ENCODE measurements at places on chromosomes 7 and 10.

GRCh38 chr10:96921655-96922054, 89.6 kb downstream of the LCOR start:
- no peak for DNase-seq

DNA sequence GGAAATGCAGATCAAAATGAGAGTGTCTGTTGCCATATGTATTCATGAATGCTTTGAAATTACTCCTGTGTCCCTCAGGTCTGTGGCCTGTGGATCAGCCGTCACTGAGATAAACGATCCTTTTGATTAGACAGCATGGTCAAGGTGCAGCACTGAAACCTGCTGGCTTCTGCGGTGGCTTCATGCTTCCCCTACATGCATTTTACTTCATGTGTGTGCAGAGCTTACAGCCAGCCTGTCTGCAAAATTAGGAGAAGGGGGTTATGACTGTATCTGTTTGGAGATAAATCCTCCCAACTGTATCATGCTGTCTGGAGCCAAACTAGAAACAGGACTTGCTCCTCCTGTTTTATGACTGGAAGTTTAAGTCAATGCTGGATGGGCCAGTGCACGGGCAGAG, 71.0 kb upstream of the PLPP4 start:
- DNase-seq = no peak

- no peak for DNase-seq
Measured at GRCh38 chr7:22784346-22784745, 38.3 kb downstream of the TOMM7 start.

DNA sequence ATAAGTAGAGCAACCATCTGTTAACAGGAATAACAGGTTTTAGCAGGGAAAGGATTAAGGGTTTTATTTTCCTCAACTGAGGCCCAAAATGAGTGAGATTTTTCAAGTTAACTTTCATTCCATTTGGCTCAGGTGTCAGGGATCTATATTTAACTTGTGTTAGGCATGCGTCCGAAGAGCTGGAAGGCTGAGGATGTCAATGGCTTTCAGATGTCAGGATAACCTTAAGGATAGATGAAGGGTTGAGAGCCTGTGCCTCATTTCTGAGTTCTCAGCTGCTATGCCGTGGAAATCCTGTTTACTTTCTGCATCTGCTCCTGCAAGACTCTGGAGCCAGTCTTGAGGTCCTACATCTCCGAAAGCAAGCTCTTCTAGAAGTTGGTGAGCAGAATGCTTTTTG, 36.4 kb upstream of the CD36 start:
- DNase-seq = no peak

DNA sequence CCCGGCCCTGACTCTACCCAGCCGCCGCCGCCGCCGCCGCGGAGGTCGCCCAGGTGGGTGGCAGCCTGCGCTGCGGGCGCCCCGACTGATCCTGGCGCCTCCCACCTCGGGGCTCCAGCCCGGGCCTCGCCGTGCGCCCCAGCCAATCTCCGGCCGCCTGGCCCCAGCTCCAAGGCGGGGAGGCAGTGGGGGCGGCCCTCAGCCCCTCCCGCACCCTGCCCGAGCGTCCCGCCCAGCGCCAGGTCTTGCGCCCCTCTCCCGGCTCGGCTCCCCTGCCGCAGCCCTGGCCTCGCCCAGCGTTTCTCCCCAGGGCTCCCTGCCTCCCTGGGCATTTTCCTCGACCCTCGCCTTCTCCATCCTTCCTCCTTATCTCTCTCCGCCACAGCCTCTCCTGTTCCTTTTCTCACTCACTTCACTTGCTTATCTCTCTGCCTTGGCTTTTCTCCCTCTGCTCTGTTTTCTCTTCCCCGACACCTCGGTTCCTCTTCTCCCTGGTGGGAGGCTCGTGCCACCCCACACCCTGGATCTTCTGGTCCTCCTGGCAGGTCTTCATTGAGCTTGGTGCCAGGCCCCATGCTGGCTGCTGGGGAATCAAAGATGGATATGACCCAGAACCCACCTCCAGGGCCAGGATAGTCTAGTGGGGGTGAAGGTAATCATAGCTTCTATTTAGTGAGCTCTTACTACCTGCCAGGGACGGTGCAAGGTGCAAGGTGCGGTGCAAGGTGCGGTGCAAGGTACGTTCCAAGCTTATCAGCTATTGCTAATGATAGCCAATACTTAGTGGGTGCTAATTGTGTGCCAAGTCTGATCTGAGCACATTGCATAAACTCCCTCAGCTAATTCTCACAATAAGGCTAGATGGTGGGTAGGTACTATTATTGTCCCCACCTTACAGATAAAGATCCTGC, at the start of gene SFRP5:
TSS of gene SFRP5 (minus strand) at position 87 of the 911 bp plus-strand sequence. CDS start 166 bp downstream, outside the sequence.
- no peak for DNase-seq

DNA sequence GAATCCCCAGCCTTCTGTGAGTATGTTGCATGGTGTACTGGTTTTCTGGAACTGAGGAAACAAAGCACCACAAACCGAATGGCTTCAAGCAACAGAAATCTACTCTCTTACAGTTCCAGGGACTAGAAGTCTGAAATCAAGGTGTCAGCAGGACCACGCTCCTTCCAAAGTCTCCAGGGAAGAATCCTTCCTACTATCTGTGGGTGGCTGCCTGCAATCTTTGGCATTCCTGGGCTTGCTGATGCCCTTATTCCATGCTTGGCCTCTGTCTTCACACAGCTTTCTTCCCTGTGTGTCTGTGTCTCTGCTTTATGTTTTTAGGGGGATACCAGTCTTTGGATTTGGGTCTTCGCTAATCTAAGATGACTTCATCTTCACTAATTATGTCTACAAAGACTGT, 81.3 kb downstream of the LMBR1 start:
- no peak for DNase-seq

DNA sequence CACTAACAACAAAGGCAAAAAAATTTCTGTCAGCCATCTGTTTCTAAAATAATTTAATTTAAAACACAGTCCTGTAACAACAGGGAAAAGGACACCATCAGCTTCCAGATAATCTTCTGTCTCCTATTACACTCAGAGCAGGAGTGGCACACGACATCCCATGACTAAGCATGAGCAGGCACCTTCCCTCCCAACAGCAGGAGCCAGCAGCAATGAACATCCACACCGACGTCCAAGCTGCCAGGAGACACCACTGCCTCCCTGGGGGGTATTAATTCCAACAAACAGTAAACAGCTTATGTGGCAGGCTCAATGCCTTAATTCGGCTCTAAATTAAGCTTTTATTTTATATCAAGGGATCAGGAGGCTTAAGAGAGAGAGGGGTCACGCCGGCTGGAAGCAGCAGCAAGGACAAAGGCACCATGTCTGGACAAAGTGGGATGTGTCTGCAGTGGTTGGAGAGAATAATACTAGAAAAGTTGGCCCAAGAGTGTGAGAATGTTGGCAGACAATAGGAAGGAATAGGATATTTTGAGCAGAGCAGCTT, 45.7 kb downstream of the KIAA1549 start:
- no peak for DNase-seq

DNA sequence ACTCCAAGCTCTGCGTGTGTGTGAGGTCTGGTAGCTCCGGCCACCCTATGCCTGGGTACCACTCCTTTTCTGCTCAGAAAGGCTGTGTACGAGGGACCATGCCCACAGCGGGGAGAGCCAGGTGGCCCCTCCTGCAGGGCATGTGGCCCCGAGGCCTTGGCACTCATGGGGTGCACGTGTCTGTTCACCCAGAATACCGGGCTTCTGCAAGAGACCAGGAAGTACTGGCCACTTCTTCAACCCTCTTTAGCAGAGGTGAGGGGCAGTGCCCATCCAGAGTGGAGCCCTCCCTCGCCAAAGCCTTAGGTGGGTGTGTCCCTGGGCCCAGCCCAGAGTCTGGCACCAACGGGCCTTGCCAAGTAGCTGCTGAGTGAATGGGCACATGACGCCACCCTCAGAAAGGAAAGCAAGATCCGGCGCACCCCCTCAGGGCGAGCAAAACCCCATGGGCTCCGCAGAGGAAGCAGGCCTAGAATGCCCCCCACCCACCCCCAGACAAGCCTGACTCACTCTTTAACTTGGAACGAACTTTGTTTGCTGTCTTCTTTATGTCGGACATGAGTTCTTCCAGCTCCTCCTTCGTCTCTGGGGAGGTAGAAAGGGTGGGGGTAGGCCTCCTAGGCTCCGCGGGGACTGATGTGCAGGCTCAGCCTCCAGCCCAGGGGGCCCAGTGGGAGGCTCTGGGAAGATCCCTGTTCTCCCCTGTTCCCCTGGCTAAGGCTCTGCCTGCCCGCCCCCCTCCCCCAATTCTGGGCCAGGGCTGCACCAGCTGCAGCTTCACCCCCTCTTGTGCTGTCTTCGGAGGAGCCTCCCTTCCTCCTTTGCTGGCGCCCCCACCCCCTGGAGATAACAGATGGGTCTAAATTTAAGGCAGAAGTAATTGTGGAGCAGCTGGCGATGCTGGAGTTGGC, 14.6 kb downstream of the STX1A start:
- no peak for DNase-seq

DNA sequence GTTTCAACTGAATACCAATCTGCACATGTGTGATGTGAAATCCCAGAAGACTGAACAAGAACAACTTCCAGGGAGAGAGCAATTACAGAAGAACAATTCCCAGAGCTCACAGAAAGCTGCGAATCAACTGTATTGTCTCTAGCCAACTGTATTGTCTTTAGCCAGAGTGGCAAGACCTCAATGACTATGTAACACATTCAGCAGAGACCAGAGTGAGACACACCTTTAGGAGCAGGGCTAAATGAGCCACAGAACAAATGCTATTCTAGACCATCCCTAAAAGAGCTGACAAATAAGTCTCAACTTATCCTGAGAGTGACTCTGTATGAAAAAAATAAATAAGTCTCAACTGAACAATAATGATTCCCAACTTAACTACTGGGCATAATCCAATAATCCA, 72.0 kb downstream of the KMT2C start:
- no peak for DNase-seq

DNA sequence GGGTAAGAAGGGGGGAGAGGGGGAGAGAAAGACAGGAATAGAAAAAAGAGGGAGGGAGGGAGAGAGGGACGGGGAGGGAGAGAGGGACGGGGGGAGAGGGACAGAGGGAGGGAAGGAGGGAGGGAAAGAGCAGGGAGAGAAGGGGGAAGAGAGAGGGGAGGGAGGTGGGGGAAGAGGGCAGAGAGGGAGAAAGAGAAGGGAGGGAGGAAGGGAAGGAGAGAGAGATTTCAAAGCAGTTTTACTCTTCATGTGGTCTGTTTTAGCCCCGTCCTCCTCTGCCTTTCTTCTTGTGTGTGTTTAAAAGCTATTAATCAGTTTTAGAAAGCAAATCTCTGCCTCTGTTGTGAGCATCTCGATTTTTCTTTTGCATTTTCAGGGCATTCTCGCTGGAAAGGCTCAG, 237.0 kb downstream of the WDR37 start:
- DNase-seq = no peak

DNA sequence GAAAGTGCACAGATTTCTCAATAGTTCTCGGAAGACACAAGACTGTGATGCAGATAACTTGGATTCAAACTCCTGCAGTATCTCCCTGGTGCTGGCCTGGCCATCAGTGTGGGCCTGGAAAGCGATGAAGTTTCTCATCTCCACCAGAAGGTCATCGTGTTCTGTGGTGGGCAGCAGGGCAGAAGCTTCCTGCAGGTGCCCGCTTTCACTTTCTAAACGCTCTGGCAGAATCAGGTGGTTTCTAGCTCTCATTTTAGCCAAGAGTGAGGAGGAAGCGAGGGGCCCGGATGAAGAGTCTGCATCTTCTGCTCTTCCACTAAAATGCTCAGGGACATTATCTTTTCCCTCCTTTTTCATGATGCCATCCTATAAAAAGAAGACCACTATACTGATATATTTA, 63.0 kb upstream of the DRGX start:
- no peak for DNase-seq

GRCh38 chr7:123744416-123744815, 4.4 kb downstream of the WASL start:
- no peak for DNase-seq

DNA sequence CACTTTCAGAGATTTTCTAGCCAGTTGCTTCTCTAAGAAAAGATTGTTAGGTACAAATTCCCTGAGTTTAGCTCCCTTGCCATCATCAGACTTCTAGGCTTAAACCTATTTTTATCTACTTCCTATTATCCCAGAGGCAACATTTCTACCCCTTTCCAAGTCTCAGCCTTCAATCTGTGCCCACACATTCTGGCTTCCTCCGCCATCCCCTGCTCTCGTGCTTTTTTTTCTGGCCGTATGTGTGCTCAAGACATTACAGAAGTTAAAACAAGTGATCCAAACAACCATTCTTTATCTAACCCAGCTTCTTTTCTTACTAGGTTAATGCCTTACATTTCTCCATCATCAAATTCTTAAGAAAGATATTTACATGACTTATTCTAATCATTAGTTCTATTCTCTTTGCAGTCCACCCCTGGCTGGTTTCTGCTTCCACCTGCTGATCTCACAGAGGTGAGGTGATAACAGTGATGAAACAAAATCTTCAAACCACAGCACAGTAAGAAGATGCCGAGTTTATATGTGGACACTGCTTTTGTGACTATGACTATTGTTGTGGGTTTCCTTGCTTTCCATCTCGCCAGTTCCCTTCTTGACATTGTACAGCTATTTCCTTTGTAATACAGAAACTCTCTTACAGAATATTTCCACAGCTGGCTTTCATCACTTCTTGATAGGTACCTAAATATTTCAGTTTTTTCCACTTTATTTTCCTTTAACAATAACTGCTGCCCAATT, 18.3 kb upstream of the CDK6 start:
- DNase-seq = no peak

DNA sequence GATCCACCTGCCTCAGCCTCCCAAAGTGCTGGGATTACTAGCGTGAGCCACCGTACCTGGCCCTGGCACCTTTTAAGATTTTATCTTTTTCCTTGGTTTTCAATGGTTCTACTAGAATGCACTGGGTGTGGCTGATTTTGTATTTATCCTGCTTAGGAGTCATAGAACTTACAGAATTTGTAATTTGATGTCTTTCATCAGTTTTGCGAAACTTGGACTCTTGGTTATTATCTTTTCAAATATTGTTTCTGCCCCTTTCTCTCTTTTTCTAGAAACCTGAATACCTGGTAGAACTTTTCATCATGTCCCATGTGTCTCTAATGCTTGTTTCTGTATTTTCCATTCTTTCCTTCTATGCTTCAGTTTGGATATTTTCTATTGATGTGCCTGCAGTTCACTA, 2.8 kb upstream of the NUB1 start:
- no peak for DNase-seq

DNA sequence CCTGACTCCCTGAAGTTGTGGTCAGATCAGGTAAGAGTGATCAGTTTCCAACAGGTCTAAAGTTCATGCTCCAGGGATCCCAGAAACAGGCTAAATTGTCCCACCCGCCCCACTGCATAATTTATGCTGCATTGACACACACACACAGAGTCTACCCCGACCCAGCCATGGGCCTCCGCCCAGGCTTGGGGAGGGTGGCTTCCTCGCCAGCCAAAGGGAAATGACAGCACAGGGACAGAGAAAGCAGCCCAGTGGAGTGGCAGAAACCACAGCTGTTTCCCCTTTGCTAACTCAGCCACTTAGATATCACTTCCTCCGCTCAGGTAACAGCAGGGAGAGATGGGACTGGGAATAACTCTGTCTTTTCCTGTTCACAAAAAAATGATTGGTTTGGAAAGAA, 9.4 kb downstream of the SH3PXD2A start:
- DNase-seq = peak; percentile 77

DNA sequence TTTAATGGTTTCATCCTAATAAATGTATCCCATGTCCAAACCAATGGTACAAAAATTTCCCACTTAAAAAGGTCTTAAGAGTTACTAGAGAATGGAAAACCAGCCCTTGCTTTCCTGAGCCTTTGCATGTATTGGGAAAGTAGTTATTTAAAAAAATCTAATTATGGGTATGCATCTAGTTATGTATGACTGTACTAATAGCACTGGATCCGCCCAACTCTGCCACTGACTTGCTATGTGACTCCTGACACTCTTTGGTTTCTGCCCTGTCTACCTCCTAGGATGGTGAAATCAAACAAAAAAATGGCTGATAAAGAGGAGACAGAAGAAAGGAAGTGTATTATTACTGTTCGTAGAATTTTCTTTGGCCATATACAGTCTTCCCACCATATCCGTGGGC, 110.4 kb upstream of the CCDC6 start:
- DNase-seq = no peak
